ENCODE measurements at places on chromosomes 16 and 17.

GRCh38 chr17:79054200-79054960 lies 20.2 kb upstream of the ENGASE start:
- DNase-seq = no peak

DNA sequence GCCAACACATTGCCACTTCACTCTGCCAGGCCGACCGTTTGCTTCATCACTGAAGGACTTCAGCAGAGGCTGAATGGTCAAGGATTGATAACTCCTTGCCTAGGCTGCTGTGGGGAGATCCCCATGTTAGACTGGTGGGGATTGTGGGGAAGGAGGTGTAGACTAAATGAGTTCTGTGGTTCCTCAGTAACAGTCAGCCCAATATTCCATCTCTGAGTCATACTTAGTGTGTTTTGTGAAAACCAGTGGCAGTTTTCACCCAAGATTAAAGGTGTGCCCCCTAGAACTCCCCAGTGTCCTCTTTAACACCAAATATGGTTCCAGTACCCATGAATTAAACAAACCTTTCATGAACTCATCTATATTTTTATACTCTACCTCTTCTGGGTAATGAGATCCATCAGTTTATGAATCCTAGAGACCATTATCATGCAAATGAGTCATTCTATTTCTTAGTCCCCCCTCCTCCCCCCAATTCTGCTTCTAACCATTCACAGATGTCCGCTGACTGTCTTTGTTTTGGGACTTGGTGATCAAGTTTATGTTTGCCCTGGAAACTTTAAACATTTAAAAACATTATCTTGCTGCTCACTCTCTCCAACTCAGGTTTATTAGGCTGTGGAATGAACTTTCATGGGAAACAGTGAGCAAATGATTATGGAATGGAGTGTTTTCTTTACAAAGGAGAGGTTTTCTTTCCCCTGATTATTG lies 66.8 kb upstream of the GAS7 start:
- no peak for DNase-seq

DNA sequence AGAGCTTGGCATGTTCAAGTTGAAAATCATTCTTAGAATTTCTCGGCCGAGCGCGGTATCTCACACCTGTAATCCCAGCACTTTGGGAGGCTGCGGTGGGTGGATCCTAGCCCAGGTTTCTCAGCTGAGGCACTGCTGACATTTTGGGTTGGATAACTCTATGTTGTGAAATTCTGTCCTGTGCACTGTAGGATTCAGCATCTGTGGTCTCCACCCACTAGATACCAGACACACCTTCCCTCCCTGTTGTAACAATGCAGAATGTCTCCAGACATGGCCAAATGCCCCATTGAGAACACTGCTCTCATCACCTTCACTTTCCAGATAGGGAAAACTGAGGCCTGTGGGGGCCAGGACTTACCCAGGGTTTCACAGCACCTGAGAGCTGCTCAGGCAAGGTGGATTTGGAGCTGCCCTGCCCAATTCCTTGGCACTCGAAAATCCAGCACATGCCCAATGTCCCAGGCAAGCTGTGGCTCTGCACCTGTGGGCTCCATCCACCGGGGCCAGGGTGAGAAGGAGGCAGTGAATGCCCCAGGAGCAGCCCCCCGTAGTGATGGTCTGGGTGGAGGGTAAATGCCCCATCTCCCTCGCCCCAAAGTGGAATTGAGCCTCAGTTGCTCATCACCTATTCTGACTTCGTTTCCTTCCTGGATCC lies 20.2 kb upstream of the TVP23A start:
- DNase-seq = no peak

DNA sequence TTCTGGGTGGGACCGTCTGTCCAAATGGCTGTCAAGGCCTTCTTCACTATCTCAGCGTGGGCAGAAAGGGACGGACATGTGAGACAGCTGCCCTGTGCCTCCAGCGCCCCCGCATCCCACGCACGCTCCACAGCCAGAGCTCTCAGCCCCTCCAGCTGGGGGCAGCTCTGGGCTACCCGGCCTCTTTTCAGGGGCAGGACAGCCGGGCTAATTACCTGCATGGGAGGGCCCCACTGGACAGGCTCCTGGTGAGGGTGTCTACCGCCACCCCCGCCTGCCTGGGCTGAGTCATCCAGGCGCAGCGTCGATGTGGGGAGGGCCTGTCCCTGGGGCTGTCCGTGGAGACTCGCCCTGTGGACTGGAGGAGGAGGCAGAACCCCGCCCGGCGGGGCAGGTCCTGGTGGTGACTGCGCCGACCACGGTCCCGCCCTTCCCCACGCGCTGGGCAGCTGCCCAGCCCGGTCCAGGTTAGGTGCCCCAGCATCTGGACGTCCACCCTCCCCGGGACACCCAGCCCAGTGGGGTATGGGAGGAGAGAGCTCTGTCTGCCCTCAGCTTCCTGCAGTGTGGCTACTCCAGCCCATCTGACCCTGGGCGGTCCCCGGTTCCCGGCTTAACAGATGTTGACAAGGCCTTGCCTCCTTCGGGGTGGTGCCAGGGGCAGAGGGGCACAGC lies 5.9 kb upstream of the METRNL start:
- no peak for DNase-seq

DNA sequence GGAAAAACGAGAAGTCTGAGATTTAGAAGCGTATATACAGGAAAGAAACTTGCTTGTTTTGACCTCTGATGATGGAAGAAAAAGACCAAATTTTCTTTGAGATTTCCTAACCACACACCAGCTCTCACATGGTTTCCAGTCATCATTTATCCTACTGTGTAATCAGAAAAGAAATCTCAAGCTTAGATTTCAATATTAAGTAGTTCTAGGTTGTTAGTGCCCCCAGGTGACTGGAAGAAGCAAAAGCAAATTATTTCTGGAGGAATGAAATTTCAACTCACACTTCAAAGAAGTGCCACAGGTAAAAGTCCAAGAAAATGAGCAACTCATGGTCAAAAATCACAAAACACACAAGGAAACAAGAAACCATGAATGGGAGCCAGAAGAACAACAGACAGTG lies 51.8 kb upstream of the KDM6B start:
- no peak for DNase-seq

Data from GM19239 (cell line).